ENCODE measurements at places on chromosomes 6 and 20. TPM values are rescaled to one million over a fixed set of nuclear protein-coding genes. Genes with fewer than 3 reads are reported as not detected.

DNA sequence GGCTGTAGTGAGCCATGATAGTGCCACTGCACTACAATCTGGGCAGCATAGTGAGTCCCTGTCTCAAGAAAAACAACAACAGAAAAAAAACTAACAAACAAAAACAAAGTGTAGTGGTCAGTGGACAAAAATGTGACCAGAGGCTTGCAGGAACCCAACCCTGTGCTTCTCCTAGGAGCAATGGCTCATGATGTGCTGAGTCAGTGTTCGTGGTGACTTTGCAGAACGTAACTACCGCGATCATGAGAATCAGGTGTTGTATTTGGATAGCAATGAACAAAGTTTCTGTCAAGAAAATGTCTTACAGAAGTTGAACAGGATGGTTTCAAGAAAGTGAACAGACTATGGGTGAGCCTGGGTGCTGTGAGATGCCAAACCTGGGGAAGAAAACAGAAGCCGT, 18.5 kb upstream of the FOXC1 start:
- H3K4me3 ChIP-seq: no peak overlapping the region
- H3K36me3 ChIP-seq: no peaks in the 10 kb centered on the region
- peaks cover 32% of the 10 kb centered on the region for H3K27me3 ChIP-seq
- DNase-seq: no peak
- H3K27ac ChIP-seq: no peak overlapping the region

Gene EYA4
- total RNA-seq: 2.6 TPM

Gene SLC26A8
- 1.2 TPM for total RNA-seq

DNA sequence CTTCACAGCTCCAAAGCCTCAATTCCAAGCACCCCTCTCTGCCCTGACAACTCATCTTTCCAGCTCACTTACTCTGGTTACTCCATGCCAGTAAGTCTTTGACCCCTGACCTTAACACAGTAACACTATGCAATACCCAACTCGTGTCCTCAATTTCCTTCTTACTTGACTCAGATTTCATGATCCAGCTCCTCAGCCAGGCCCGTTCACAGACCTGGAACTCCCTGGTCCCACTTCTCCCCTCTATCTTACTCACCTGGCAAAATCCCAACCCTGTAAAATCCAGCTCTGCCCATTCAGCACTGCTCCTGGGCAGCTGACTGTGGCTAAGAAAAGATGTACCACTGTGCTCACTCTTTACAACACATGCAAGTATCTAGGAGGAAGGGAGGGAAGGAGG, 7.9 kb downstream of the GNL1 start:
- peaks cover 84% of the 10 kb centered on the region for H3K36me3 ChIP-seq
- H3K4me3 ChIP-seq: no peak overlapping the region
- H3K27ac ChIP-seq: no peak overlapping the region
- no peak for DNase-seq

Gene ATP6V1G2
- 1.6 TPM for total RNA-seq

Gene COX7A2
- 267 TPM for total RNA-seq

DNA sequence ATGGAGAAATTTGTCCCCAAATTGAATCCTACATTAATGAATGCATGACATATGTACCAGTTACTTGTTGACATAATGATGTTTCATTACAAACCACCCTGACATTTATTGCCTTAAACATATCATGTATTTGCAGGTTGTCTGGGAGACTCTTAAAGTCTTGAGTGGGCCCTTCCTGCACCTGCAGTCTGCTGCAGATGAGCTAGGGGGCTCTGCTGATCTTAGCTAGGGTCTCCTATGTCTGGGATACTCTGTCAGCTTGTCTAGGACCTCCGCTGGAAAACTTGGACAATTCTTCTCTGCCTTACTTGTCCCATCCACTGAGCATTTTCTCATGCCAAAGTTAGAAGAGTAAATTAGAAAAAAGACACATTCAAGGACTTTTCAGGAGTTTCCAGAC, 581.6 kb downstream of the HAO1 start:
- H3K27me3 ChIP-seq: no peaks in the 10 kb centered on the region
- H3K4me3 ChIP-seq: no peak overlapping the region
- no peak for DNase-seq
- no peaks in the 10 kb centered on the region for H3K36me3 ChIP-seq
- H3K4me1 ChIP-seq: no peaks in the 10 kb centered on the region

- DNase-seq: no peak
- H3K27ac ChIP-seq: no peak overlapping the region
- peaks cover 87% of the 10 kb centered on the region for H3K36me3 ChIP-seq
- no peak overlapping the region for H3K4me3 ChIP-seq
Observed at GRCh38 chr6:148533309-148534107, 190.9 kb downstream of the SASH1 start.

DNA sequence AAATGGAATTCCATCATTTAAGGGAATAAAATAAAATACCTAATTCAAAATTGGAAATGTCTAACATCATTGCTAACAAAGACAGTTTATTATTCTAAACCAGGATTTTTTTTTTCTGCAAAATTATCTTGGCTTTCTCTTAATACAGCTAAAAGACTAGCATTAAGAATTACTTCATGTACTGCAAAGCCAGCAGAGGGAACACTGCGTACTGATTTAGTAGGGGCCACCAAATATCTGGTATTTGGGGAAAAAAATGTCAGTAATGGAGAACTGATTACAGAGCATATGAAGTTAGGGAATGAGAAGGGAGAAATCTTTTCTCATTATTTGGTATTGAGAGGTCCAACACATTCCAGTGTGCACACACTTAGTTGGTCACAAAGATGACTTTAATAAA, 3.2 kb upstream of the SOX4 start:
- no peaks in the 10 kb centered on the region for H3K27me3 ChIP-seq
- H3K27ac ChIP-seq: no peak overlapping the region
- H3K4me1 ChIP-seq: peaks cover 18% of the 10 kb centered on the region

GRCh38 chr6:120875900-120876299, 458.4 kb downstream of the TBC1D32 start:
- no peaks in the 10 kb centered on the region for H3K4me1 ChIP-seq
- no peak overlapping the region for H3K27ac ChIP-seq
- no peak overlapping the region for H3K4me3 ChIP-seq
- no peaks in the 10 kb centered on the region for H3K36me3 ChIP-seq
- DNase-seq: no peak

Gene PRND
- total RNA-seq: not detected

Gene CST7
- total RNA-seq: 11.7 TPM

GRCh38 chr6:44621846-44622245, 234.3 kb downstream of the CDC5L start:
- no peak overlapping the region for H3K4me3 ChIP-seq
- H3K27me3 ChIP-seq: no peaks in the 10 kb centered on the region
- H3K27ac ChIP-seq: no peak overlapping the region
- H3K36me3 ChIP-seq: no peaks in the 10 kb centered on the region
- no peak for DNase-seq
- H3K4me1 ChIP-seq: no peaks in the 10 kb centered on the region

- no peaks in the 10 kb centered on the region for H3K4me1 ChIP-seq
- H3K27ac ChIP-seq: no peak overlapping the region
Observed at GRCh38 chr6:160534050-160534696, 129.9 kb downstream of the LPA start.

Measured in lower lobe of right lung (tissue), 2 donors.